ENCODE measurements at places on chromosomes 2 and 18.
A peak's percentile ranks its signal among the peaks of the same experiment; 100 is the strongest.

- peak; percentile 38 for DNase-seq
Measured at GRCh38 chr2:196361606-196362326, 190.4 kb upstream of the STK17B start.

DNA sequence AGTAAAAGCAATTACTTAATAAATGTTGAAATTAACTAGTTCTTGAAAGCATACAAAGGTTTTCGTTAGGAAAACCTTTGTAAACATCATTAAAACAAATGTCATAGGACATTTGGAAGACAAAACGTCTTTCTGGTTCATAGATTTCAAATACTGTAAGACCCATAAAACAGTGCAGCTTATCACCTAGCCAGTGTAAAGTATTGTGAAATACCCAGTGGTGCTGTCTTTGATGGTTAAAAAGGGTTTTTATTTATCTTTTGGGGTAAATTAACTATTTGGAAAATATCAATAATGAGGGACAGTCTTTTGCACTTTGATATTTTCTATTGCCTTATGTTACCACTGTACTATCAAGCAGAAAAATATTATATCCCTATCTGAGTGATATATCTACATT is 120.0 kb upstream of the FAM98A start:
- DNase-seq, result no peak

GRCh38 chr2:139891636-139892035 is 1111.4 kb upstream of the NXPH2 start:
- DNase-seq, result no peak

- no peak for DNase-seq
Measured at GRCh38 chr2:96260387-96261260, 5.2 kb downstream of the TMEM127 start.

GRCh38 chr18:67010919-67011318 is 407.0 kb upstream of the CDH19 start:
- DNase-seq, result no peak

DNA sequence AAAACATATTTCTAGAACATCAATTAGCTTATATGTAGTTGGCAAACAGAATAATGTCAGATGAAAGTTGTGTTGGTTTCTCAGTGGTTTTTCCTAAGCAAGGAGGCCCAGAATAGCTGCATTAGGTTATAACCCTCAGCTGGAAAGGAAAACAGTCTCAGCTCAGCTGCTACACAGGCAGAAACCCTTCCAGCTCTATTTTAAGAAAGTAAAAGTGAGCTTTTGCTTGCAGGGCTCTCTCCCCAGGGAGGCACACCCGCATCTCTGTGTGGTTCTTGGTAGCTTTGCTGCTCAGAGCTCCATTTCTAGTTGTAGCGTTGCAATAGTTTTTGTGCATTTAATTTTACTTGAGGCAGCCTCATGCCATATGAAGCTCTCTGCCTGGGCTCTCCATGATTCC is 54.6 kb downstream of the PIKFYVE start:
- DNase-seq, result peak; percentile 66

GRCh38 chr2:110729106-110729505 is 3.3 kb upstream of the ACOXL start:
- DNase-seq, result no peak

GRCh38 chr18:57741273-57741672 is 61.8 kb downstream of the ATP8B1 start:
- no peak for DNase-seq

GRCh38 chr2:60961457-60961856 is 56.1 kb upstream of the PEX13 start:
- DNase-seq, result no peak

DNA sequence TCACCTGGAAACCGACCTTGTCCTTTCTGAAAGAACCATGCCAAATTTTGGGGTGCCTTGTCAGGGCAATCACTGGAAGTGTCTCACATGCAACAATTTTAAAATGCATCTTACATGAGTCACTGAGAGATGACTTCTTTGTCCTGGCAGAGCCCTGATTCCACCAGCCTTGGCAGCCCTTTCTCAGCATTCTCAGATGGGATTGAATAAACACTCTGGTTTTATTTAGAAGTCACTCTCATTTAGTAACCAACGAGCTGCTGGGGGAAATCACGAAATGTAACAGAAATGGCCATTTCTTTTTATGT is 3.8 kb upstream of the ATP8B1 start:
- DNase-seq, result no peak

GRCh38 chr2:29009711-29010677 is 28.9 kb downstream of the TOGARAM2 start:
- no peak for DNase-seq

- peak; percentile 33 for DNase-seq
Measured at GRCh38 chr18:4454537-4455112, 482 bp downstream of the DLGAP1 start.

GRCh38 chr2:5433855-5434254 is 258.3 kb upstream of the SOX11 start:
- no peak for DNase-seq

GRCh38 chr2:238878051-238878735 is 30.3 kb downstream of the TWIST2 start:
- DNase-seq, result peak; percentile 6

DNA sequence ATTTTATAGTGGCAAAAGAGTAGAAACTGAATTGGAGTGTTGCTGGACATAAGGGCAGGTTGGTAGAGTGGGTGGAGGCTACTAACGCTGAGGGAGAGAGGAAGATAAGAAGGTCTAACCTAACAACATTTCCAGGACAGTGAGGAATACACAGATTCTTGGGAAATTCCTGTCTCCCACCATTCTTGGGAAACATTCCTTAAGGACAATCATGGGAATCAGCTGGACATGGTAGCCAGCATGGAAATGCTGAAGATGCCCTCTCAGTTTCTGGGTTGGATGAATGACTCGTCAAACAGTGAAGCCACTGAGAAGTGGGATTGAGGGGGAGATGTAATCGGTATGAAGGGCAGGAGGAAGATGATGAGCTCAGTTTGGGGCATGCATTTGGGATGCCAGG is 265.4 kb downstream of the AFF3 start:
- no peak for DNase-seq

DNA sequence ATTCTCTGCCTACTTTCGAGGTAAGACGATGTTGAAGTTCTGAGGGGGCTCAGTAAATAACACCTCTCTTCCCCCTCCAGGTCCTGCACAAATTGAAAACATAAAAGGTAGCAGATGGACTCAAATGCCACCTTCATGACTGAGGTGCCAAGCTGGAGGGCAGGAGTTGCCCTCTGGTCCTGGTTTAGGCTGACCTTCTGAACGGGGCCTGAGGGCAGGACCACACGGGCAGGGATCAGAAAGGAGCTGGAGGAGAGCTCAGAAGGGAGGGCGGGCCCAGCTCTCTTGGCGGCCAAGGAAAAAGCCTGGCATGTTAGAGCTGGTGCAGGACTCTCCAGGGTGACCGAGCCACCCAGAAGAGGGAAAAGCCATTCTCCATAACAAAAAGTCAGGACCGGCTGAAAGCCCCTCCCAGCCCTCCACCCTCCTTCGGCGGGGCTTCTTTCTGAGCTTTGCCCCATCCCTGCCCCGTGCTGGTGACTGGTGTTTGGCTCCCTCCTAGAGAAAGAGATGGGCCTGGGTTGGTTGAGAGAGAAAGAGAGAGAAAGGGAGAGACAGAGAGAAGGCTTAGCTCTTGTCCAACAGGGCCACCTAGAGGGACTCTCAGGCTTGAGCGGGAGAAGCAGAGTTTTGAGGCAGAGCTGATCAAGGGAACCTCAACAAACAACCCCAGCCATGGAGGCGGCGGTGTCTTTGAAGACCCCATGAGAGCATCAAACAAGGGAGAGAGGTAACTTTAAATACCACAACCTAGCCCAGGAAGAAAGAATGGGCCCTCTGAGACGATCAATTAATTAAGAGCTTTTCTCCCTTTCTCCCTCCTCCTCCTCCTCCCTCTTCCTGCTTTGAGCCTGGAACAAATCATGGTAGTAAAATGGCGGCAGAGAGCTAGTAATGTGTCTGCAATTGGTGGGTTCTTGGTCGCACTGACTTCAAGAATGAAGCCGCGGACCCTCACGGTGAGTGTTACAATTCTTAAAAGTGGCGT is 50.8 kb downstream of the WIPF1 start:
- no peak for DNase-seq

DNA sequence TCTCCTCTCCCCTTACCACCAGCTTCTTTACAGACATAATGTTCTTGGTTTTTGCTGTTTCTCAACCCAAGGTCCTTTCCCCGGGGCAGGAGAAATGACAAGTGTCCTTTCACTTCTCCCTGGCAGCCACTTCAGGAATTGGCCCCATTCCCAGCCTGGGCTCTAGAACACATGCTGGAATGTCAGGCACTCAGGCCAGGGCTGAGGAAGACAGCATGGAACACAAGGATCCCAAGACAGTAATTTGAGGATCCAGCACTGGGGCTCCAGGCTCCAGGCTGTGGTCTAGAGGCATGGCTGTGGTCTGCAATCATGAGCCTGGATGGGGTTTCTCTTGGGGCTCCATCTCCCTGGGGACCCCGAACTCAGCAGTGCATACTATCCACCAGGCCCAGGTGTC is 201.4 kb downstream of the CELF4 start:
- no peak for DNase-seq

DNA sequence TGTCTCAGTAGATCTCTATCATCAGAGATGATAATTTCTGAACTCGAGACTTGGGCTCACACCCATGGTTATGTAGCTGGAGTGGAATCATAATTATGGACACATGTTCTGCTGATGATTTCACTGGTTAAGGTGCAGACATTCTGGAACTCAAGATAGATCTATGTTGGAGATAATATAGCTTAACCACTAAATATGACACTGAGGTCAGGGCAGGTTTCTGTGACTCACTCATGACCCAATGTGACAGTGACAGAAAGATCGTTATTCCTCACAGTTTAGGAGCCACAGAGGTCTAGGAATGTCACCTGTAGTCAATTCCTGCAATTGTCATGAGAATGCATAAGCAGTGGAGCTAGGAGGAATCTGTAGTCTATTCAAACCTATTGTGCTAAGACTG is 828.6 kb downstream of the TRIB2 start:
- DNase-seq, result no peak

DNA sequence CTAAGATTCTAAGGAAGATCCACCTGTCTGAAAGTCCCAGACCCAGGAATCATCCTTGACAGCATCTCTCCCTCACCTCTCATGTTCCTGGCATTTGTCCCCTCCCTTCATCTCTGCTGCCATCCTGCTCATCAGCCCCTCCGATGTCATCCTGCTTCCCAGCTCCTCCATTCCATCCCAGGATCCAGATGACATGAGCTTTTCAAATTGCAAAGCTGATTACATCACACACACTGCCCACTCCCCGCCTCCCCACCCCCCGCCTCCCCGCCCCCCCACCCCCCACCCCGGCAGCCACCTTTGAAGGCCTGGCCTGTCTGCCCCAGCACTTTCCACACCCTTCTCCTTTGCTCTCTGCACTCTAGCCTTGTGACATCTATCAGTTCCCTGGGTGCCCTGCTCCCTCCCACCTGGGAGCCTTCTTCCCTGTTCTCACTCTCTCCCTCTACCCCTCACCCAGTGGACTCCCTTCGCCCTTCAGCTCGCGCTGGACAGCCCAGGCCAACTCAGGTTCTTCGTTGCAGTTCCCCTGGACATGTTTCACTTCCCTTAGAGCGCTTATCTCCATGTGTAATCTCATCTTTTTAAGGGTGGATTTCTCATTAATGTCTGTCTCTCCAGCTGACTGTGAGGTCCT is 61.6 kb downstream of the DNMT3A start:
- DNase-seq, result no peak

DNA sequence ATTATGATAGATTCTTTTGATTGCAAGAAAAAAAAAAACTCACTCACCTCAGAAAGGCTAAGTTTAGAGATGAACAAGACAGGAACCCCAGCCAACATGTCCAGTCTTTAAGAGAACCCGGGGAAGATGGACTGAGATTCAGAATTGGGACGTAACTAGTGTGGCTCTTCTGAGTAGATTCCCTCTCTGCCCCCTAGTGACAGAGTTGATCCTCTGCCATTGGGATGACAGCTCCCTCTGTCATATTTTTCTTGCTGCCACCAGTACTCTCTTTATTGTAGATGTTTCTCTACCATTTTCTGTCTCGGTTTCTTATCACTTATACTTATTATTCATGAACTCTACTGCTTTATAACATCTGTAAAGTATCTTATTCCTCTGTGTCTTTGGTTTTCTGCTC is 77.7 kb downstream of the GULP1 start:
- DNase-seq, result no peak

DNA sequence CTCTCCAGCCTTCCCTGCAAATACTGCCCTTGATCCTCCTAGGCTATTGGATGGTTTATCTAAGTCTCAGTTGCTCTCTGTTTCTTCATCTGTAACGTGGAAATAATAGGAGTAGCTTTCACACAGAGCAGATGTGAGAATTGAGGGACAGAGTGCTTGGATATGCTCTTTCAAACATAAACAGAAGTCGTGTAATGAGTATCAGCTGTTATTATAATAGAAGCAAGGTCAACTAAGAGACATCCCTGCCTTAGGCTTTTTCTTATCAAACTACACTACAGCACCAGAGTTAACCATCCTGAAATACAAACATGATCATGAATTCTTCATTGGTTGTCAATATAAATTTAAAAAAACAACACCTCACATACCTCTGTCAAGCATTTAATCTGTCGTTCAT is 138.2 kb downstream of the DOK6 start:
- no peak for DNase-seq

DNA sequence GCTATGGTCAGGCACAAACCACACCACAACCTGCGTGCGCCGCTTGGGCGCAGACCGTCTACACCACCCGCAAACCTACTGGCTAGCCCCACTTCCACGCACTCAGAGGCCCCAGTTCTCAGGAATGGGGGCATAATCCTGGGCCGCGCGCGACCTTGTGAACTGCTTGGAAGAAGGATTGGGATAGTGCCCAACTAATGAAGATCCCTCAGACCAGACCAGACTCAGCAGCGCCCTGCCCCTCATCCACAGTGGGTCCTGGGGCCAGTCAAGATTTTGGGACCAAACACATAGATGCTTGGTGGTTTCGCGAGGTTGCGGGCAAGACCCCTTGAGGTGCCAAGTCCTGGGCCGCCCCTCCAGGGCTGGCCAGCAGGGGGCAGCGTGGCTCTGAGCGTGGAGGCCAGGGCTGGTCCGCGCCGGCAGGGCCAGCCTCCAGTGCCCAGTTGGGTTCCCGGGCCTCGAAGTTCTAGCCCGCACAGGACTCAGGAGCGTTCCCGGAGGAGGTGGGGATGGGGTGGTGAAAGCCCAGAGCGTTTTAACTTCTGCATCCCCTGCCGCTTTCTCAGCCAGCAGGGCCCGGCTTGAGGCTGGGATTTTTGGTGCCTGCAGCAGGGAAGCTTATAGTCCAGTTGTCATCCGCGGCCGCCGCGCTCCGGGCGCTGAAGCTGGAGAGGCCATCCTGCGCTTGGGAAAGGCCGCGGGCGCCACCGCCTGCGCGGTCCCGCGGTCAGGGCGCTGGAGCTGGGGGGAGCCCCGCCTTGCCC is 8.3 kb downstream of the OSR1 start:
- peak; percentile 66 for DNase-seq

Measured in left hindlimb (tissue), 1 donor.